Caudate nucleus (tissue), 63 donors: ENCODE measurements at places on chromosomes 1 and 21.
A peak's percentile ranks its signal among the peaks of the same experiment; 100 is the strongest.

DNA sequence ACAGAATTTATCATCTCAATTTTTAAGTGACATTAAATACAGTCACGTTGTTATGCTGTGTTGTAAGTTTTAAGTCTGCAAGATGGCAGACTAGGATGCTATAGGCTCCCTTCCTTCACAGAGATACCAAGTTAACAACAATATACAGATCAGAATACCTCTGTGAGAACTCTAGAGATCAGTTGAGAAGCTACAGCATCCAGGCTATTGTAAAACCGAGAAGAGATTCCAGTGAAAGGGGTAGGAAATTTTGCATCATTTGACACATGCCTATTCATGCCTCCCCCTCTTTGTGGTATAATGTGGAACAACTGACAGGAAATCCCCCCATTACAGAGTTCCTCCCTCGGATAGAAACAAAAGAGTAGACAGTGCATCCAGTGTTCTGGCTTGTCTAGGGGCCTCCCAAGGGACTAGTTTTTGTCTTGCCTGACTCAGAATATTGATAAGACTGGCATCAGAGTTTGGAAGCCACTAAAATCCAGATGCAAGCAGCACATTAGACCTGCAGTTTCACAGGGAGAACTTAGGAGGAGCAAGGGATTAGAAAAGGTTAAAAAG lies 80.6 kb downstream of the LBR start:
- no peak for DNase-seq

DNA sequence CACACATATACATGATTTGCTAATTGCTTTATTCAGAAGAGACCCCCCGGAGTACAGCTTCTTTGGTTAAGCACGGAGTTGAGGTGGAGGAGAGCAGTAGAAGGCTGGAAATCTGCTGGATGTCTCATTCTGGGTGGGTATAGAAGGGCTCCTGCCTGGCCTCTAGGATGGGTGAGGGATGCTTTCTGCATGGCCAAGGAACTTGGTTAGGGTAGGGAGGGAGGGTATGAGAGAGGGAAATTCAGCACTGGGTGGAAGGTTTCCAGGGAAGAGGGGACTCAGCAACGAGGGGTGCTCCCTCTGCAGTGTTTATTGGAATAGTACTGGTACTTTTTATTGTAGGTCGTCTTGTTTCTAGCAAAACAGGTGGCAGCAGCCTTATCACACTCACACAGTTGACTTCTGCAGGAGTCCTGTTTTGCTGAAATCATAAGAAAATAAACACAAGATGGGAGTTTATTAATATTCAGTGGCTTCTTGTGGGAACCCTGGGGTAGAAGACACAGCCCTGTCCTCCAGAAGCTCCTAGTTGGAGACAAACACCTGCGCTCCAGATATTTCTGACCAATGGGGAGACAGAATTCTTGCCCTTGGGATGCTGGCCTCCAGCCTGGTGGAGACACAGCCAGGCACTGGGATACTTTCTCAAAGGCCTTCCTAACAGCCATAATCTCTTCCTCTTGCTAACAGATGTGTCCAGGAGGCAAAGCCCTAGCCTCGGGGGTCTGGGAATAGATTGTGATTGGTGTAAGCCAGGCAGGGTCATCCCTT lies 3.8 kb downstream of the PLA2G2A start:
- no peak for DNase-seq

DNA sequence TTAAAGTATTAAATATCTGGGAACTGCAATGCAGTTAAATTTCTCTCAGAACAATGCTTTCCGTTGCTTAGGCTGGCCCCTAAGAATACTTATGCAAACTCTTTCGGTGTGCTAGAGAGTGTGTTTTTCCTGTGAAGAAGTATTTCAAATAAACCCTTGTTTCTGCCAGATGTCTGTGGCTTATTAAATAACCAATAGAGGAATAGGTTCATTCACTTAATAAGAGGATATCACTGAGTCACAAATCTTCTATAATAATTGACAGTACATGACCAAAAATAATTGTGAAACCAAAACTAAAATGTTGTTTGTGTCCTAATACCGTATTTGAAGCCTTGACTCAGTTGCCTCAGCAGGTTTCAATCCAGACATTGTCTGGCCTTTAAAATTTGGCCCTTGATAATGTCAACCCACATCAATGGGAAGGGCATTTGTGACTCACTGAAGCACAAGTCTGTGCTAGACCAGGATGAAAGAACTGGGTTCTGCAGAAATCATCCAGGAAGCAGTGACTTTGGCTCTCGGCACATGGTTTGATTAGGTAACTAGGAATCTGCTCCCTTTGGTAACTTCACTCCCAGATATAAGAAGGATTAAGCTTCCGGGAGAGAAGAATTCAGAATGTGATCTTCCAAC lies 104.2 kb upstream of the BARHL2 start:
- DNase-seq, result no peak

DNA sequence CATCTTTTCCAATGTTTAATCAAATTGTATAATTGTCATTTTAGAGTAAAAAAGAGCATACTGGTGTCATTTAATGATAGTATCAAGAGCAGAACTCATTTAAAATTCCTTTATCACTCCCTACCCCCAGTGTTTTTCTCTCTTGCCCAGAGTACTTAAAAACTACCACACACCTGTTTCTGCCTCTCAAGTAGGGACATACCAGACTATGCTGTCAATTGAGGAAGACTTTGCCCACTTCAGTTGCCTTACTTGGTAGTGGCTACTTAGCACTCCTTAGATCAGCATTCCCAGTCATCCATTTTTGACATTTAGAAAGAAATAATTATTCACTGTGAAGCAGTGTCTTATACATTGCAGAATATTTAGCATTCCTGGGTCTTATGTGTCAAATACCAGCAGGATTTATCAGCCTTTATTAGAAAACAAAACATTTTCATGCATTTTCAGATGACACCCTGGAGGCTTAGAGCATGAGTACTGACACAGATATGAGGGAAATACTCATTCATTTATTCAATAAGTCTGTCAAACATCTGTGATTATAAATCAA lies 127.5 kb upstream of the RGS1 start:
- DNase-seq, result no peak

DNA sequence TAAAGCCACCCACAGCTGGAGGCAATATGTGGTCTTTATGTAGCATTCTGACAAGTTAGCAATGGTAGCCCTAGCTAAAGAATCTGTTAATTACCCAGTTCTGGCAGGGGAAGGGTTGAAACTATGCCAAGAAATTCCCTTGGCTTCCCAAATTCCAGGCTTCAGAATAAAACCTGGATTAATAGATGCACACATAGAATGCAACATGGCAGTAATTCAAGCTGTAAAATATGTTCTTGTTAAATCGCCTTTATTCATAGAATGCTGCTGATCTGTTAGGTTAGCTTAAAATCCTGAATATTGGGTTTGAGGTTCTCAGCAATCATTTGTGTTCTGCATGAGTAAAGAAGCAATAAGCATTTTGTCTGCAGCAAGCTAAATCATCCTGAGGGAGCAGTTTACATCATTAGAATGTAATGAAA lies 80.1 kb downstream of the ZNF326 start:
- DNase-seq, result no peak

DNA sequence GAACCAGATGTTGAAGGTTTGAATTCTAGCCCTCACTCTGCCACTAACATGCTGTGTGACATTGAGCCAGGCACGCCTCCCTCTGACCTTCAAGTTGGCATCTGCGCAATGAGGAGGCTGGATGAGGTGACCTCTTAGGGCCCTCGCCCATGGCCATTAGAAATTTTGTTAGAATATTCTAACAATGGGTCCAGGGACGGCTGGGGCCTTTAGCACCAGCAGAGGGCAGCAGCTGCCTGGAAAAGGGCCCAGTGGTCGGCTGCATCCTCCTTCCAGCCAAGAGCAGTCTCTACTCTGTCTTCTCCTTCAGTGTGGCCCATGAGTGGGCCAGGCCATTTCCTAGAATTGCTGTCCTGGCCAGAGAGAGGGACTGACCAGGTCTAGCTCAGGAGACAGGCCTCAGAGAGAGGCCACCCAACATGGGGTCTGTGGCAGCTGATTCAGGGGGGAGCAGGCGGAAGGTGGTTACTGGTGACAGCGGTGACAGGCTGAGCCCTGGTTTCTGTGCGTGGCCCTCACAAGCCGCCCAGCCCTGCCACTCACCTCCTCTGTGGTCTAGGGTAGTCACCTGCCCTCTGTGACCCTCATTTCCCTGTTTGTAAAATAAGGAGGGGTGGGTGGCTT lies 101.3 kb upstream of the ACTL8 start:
- peak; percentile 36 for DNase-seq

DNA sequence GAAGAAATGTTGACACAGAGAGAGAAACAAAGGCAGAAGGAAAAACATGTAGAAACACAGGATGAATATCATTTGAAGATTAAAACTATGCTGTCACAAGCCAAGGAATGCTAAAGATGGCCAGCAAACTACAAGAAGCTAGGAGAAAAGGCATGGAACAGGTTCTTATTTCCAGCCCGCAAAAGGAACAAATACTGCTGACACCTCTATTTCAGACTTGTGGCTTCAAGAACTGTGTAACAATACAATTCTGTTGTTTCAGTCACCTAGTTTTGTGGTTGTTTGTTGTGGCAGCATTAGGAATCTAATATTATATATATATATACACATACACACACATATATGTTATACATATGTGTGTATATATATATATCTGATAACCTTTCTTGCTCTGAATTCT lies 1543.9 kb downstream of the KCNT2 start:
- DNase-seq, result no peak

- DNase-seq, result no peak
These were observed 471.8 kb downstream of the KCNT2 start for GRCh38 chr1:196136396-196136795.

DNA sequence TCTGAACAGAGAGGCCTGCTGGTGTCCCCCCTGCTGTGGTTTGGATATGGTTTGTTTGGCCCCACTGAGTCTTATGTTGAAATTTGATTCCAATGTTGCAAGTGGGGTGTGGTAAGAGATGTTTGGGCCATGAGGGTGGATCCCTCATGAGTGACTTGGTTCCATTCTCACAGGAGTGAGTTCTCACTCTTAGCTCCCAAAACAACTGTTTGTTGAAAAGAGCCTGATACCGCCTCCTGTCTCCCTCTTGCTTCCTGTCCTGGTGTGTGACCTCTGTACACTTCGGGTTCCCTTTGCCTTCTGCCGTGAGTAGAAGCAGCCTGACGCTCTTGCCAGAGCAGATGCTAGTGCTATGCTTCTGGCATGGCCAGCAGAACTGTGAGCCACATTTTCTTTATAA lies 60.5 kb downstream of the C21orf91 start:
- no peak for DNase-seq

GRCh38 chr21:16585896-16586295 lies 856.1 kb downstream of the USP25 start:
- DNase-seq, result no peak

GRCh38 chr1:209609791-209610630 lies 26.5 kb downstream of the CAMK1G start:
- DNase-seq, result no peak

- no peak for DNase-seq
These were observed 11.3 kb downstream of the FAM20B start for GRCh38 chr1:179036844-179037465.

- DNase-seq, result peak; percentile 34
These were observed 148.5 kb downstream of the TENT5C start for GRCh38 chr1:117754061-117754969.

DNA sequence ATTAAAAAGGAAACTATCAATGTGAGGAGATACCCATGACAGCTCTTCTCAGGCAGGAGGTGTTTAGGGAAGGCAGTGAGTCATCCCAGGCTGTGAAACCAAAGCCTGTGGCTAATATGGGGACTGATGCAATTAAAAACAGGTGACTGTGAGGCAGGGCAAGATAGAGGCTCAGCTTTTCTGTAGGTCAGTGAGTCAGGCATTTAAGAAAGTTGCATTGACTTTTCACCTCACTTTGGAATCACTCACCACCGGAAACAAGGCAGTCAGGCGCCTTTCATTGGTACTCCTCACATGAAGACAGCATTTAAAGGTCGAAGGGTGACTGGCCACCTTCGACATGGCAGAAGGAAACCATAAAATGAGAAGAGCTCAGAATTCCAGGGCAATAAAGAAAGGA lies 54.5 kb downstream of the PAPPA2 start:
- DNase-seq, result no peak

- DNase-seq, result no peak
These were observed 667.6 kb upstream of the NCAM2 start for GRCh38 chr21:20330652-20331051.

GRCh38 chr21:45364468-45365185 lies 40.3 kb upstream of the COL18A1 start:
- no peak for DNase-seq

DNA sequence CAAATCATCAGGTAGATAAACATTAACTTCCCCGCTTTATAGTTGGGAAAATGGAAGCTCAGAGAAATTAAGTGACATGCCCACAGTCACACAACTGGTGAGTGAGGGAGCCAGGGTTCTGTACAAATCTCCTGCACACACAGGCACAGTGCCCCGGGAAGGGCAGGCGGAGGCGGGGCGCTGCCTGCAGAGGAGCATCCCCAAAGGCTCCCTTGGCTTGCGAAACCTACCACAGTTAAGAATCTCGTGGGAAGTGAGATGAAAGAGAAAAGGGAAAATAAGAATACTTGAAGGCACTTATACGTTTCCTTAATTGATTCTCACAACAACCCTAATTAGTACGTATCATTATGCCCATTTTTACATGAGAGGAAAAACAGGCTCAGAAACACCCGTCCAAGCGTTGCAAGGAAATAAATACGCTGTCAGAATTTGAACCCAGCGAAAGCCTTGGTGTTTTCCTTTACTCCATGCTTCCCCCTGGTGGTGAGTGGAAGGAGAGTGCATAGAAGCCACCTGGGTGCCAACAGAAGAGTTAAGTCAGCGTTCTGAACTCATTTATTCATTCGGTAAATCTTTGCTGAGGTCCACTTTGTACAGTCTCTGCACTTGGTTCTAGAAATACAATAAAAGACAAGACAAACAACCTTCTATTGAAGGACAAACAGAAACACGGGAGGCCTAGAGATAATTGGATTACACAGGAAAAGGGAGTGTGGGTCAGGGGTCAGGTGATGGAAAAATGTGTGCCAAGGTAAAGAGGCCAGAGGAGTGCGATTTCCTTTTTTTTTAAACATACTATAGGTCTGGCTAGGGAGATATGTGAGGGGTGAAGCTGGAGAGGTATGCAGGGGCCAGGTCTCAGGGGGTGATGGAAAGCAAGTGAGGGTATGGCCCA lies 28.4 kb downstream of the ACP6 start:
- no peak for DNase-seq

- no peak for DNase-seq
These were observed 124.3 kb downstream of the TRABD2B start for GRCh38 chr1:47872886-47873285.
